ENCODE measurements at places on chromosomes 6 and 20. TPM values are rescaled to one million over a fixed set of nuclear protein-coding genes. Genes with fewer than 3 reads are reported as not detected.

GRCh38 chr6:67880939-67881705 lies 754.0 kb upstream of the ADGRB3 start:
- no peak overlapping the region for H3K27ac ChIP-seq
- H3K4me1 ChIP-seq, result no peaks in the 10 kb centered on the region
- no peak overlapping the region for H3K4me3 ChIP-seq
- DNase-seq, result no peak
- H3K27me3 ChIP-seq, result no peaks in the 10 kb centered on the region

Gene RAB23
- total RNA-seq, result 27.3 TPM

- H3K27ac ChIP-seq, result peak overlapping the region; percentile 26
- no peaks in the 10 kb centered on the region for H3K36me3 ChIP-seq
- no peak overlapping the region for H3K4me3 ChIP-seq
- H3K27me3 ChIP-seq, result no peaks in the 10 kb centered on the region
- DNase-seq, result no peak
- H3K4me1 ChIP-seq, result no peaks in the 10 kb centered on the region
These were observed 1.0 kb upstream of the RIPOR2 start for GRCh38 chr6:24936641-24937317.

Gene HMGCLL1
- total RNA-seq, result 0.55 TPM

- H3K27ac ChIP-seq, result no peak overlapping the region
- no peaks in the 10 kb centered on the region for H3K36me3 ChIP-seq
- no peaks in the 10 kb centered on the region for H3K27me3 ChIP-seq
- H3K4me3 ChIP-seq, result no peak overlapping the region
These were observed 137.3 kb upstream of the VGLL2 start for GRCh38 chr6:117128052-117128451.

Data from transverse colon (tissue), 4 donors.